ENCODE measurements at places on chromosomes 7 and 10.

- no peak for DNase-seq
Measured at GRCh38 chr7:38294926-38295325, 21.5 kb upstream of the TARP start.

- DNase-seq, result no peak
Measured at GRCh38 chr7:122709930-122710646, 7.4 kb upstream of the RNF148 start.

DNA sequence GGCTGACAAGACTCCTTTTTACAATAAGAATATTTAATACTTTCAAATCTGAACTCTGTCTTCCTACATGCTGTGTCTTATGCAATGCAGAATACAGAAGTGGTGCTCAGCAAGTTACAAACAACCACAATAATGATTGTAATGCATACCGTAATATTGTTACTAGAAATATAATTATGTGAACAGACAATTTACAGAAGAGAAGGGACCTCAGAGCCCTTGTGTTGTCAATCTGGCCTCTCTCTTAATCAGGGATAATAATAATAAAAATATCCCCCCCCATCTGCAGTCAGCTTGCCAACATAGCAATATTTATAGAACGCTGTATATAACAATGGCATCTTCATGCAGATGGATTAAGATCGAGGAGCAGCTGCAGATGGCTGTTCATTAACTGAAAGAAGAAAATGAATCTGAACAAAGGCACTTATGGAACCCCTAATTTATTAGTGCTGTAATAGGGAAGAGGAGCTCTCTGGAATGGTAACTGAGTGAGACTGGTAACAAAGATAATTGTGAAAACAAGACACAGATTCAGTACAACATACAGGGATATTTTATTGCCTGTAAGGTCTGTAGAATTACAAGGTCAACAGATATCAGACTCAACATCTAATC, 106.3 kb downstream of the TMEM26 start:
- no peak for DNase-seq

GRCh38 chr10:24494236-24494635, 229.5 kb downstream of the ARHGAP21 start:
- no peak for DNase-seq

DNA sequence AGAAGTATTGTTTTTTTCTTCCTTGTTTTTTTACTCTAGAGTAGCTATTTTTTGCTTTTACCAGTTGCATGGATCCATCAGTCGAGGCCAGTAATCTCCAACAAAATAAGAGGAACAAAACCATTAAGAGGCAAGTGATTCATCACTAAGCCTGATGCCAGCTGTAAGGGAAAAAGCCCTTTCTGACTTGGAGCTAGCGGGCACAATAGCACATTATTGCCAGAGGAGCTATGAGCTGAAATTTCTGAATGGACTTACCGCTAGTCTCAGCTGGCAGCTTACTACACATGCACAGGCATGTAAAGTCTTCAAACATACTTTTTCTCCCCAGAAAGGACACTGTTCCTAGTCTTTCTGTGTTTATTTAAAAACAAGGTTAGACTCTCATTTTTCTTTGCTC, 41.6 kb upstream of the PTPRZ1 start:
- DNase-seq, result no peak

GRCh38 chr7:37218956-37219355, 229.7 kb downstream of the ELMO1 start:
- DNase-seq, result no peak

- DNase-seq, result no peak
Measured at GRCh38 chr10:48604039-48604990, 558 bp downstream of the ARHGAP22 start.

DNA sequence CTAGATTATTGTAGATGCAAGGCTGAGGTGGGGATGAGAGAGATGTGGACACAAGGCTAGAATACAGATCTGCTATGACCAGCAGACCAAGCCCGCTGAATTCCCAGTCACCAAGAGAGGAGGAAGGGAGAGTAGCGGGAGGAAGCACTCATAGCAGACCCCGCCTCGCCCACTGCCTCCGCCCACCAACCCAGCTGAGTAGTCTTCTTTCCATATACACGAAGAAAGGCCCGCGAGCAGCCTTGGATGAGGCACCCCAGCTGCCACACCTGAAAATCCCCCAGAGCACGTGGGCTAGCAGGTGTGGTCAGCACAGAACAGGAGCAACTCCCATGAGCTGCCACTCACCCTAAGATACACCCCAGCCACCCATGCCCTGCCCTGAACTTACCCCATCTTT, 7.9 kb upstream of the H2BK1 start:
- DNase-seq, result no peak

DNA sequence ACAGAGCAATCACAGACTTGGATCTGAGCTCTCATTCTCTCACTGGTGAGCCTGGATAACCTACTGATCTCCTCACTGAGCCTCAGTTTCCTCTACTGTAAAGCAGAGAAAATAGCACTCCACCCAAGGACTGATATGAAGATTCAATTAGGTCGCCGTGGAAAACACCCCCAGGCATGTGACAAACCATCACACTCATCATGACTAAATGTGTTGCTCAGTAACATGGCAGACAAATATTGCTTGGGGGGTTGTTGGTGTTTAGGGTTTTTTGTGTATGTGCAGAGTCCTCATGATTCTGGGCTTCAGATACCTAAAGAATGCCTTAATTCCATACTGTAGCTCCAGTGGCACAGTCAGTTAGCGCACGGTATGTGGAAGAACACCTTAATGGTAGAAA, 122.1 kb upstream of the TCF7L2 start:
- no peak for DNase-seq

GRCh38 chr10:46297406-46298204, 10.8 kb downstream of the ANTXRL start:
- DNase-seq, result no peak

- DNase-seq, result no peak
Measured at GRCh38 chr10:117652228-117653169, 110.0 kb downstream of the EMX2 start.

- no peak for DNase-seq
Measured at GRCh38 chr7:151637781-151638261, 118.1 kb upstream of the RHEB start.

DNA sequence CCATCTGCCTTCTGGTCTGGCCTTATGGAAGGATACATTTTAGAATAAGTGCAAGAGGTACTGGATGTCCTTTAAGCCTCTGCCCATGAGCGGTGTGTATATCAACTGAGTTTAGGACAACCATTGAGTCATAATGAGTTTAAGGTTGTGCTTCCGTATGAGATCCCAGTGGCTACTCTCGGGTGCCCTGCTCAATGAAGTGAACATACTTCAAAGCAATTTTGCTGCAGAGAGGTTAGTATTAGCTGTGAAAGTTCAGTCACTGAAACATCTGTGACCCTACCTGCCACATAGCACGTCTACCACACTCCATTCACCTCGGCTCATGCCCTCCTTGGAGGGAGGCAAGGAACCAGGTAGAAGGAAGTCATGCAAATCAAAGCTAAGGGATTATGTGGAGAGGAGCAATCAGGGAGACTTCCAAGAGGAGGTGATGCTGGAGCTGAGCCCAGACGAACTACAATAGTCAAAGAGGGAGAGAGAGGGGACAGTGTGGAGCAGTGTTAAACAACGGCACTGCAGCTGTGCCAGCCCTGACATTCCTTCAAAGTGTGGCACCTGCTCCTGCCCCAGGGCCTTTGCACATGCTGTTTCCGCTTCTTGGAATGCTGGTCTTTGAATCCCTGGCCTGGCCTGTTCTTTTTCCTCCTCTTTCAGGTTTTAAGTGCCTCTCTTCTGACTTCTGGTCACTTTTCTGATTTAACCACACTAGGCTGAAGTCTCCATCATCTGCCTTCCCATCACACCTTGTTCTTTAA, 25.4 kb downstream of the BTBD16 start:
- no peak for DNase-seq

DNA sequence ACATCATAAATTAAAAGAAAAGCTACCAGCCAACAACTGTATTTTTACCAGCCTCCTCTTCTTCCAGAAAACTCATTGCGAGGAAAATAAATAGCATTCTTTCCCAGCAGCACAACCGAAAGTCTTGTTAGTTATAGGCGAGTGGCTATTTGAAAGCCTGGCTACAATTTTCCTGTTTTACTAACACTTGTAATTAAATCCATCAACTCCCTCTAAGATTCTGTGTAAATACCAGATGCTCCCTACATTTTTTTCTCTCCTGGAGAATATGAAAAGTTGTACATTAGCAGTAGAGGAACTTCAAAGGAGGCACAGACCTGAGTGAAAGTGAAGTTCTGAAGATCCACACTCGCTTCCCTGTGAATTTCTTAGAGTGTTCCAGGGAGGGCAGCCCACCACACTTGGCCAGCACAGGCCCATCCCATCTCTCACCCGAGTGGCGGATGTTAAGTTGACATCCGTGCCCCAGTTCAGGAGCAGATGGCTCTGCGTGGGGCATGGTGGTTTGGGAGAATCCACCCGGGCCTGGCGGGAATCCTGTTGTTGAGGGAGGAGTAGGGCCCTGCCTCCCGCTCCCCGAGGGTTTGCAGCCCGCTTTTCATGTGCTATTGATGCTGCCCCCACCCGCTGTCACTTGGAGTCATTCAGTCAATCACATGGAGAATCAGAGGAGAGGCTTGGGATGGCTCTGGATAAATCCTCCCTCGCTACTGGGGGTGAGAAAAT, 451.0 kb upstream of the GALNT17 start:
- DNase-seq, result no peak

- DNase-seq, result no peak
Measured at GRCh38 chr10:131646551-131647525, 254.0 kb upstream of the PPP2R2D start.

DNA sequence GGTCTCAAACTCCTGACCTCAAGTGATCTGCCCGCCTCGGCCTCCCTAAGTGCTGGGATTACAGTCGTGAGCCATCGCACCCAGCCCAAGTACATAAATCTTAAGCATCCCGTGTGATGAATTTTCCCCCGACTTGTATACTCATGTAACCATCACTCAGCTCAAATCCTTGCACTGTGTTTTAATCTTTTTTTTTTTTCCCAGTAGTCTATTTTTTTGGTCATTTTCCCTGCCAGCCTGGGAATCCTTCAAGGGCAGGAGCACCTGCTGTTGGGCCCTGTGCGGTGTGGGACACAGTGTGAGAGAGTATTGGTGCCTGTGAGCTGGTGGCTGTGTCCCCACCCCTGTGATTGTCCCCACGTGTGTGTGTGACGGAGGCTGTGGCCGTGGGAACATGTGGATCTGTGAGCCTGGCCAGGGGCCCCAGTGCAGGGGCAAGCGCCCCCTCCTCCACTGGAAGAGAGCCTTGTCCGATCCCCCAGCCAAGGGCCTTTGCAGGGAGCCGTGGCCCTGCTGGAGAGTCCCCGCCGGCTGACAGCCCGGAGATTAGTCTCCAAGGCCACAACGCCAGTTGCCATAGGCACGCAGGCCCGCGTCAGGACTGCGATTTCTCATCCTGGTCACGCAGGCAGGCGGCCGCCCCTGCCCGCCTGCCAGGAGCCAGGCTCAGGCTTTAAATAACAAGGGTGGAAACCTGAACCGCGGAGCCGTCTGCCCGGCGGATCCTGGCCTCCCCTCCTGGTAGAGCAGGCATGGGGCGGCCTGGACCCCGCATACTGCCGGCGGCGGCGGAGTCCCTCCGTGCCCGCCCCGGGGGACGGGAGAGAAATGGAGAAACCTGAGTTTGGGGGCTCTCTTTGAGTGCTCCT, 26.5 kb downstream of the GTF2IRD1 start:
- DNase-seq, result peak; percentile 46

DNA sequence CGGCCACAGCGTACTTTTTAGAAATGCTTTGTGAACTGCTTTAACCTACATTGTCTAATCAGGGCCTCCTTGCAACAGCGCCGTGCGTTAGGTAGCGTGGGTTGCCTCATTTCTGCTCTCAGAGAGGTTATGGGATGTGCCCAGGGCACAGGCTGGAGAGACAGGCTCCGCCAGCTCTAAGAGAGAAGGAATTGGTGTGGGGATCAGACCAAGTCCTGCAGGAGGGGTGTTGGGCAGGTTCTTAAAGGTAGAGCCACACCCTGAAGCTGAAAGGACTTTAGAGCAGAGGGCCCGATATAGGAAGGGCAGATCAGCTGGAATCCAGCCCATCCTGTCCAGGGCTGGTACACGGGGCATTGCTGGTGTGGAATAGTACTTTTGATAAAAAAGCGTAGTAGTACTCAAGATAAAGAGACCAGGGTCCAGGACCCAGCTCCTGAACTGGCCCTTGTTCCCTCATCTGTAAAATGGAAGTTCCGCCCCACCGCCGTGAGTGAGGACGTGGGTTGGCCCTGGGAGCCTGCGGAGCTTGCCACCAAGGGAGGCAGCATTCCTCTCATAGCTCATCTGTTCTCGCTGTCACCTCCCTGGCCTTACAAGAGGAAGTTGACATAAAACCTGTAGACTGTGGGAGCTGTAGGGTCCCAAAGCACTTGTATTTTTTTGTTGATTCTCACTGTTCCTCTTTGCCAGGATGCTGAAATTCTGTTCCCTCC, 37.2 kb downstream of the TMEM120A start:
- DNase-seq, result no peak

DNA sequence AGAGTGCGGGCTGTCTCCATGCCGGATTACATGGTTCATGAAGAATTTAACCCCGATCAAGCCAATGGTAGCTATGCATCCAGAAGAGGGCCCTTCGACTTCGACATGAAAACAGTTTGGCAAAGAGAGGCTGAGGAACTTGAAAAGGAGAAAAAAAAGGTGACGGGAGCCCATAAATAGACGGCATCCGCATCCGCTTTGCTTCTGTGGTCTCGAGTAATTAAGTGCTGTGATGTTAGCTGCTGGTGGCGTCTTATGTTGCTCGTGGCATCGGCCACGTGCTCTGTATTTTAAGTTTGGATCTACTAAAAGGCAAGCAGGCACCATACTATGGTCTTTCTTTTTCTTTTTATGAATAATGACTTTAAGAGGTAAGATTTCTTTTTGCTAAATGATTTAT, 11.1 kb downstream of the C7orf57 start:
- no peak for DNase-seq

- no peak for DNase-seq
Measured at GRCh38 chr7:50712252-50713122, 70.2 kb downstream of the GRB10 start.

GRCh38 chr7:10643545-10643944, 330.1 kb upstream of the PHF14 start:
- DNase-seq, result no peak

- no peak for DNase-seq
Measured at GRCh38 chr7:51324206-51324898, 7.7 kb upstream of the COBL start.

- no peak for DNase-seq
Measured at GRCh38 chr7:130366564-130366963, 13.7 kb upstream of the CPA1 start.

DNA sequence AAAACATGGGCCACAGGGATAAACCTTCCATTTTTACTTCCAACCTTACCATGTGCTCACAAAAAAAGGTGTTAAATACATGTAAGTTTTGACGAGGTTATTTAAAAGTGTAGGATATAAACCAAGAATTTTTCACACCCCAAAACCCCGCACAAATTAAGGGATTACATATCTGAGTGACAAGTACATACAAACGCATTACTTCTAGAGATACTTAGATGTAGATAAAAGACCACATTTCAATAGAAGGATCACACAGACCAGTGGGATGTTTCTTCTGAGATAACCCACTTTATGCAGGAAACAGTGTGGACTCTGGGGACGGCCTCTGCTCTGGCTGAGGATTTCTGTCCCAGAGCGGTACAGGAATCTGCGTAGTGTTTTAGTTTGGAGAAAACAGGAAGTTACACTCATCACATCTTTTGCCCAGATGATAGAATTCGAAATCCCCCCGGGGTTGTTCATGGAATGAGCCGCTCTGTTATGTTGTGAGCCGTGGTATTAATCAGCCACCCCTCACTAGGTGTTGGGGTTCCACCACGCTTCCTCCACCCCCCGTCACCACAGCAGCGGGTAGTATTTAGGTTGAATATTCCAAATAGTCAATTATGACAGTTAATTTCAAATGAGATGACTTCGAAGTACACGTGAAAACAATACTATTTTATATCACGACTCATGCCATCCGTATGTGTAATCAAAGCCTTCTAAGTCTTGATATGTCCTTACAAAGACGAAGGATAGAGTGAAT, 1.3 kb upstream of the CUL1 start:
- no peak for DNase-seq
